Activated CD8-positive, alpha-beta T cell treated with anti-CD3 and anti-CD28 coated beads, Interleukin-2, amount 10 ng/mL, durations not matched to agents 7 days and 5 days (primary cell): ENCODE measurements at places on chromosomes 16 and 17. TPM values are rescaled to one million over a fixed set of nuclear protein-coding genes. Genes with fewer than 3 reads are reported as not detected.

DNA sequence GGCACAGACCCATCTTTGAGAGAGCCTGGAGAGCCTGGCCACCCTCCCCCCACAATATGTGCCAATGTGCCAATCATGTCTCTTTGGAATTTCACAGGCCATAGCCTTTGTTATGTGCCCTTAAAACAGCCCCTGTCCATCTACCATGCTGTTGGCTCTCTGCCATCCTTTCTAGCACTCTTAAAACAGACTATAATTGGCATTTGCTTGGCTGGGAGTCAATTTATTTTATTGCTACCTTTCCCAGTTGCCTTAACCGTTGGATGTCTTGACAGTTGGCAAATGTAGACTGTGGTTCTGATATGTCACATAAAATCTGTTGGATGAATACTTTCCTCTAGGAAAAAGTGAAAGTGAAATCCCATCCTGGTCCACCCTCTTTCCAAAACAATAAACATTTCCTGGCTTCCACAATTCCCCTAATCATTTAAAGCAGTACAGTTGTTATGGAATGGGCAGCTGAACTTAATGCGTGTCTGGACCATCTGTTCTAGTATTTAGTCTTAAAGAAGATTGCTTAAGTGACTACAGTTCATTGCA lies 394.0 kb downstream of the KCNJ2 start:
- no peak overlapping the region for H3K4me3 ChIP-seq
- H3K36me3 ChIP-seq = no peaks in the 10 kb centered on the region
- no peak for DNase-seq
- H3K27ac ChIP-seq = no peak overlapping the region
- H3K27me3 ChIP-seq = no peaks in the 10 kb centered on the region

DNA sequence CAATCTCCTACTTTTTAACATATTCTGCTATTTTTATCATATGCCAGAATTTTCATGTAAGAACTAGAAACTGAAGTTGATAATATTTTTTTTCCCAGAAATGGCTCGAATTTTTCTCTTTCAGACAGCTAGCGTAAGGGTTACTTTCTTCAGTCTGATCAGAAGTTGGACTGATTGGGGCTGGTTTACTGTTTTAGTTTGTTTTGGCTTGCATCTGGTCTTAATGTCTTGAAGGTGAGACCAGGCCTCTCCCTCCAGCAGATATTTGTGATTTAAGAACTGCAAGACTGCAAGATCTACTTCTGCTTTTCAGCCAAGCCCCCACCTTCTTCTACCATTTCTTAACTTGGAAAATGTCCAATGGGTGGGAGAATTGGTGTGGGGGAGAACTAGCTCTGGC lies 266.4 kb downstream of the HAPSTR1 start:
- H3K4me1 ChIP-seq = no peaks in the 10 kb centered on the region
- no peak overlapping the region for H3K27ac ChIP-seq
- DNase-seq = no peak
- no peaks in the 10 kb centered on the region for H3K27me3 ChIP-seq
- H3K4me3 ChIP-seq = no peak overlapping the region

DNA sequence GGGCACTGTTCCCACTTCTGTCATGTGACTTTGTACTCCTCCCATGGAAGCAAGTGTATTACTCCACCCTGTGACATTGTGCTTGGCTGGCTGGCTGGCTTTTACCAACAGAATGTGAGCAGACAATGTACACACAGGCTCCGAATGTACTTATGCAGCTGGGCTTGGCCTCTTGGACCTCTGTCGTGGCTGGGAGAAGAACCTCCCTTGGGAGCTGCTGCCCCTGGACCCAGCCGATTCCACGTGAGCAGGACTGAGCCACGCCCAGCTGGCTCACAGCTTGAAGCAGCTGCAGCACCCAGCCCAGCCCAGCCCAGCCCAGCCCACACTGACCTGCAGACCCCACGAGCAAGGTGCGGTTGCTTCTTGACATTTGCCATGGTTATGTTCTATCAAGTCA lies 177.5 kb downstream of the RBFOX3 start:
- H3K27ac ChIP-seq = no peak overlapping the region
- H3K4me1 ChIP-seq = no peaks in the 10 kb centered on the region
- DNase-seq = no peak
- no peaks in the 10 kb centered on the region for H3K27me3 ChIP-seq
- no peaks in the 10 kb centered on the region for H3K36me3 ChIP-seq
- no peak overlapping the region for H3K4me3 ChIP-seq

GRCh38 chr17:76866774-76867577 lies 1.2 kb upstream of the MGAT5B start:
- no peaks in the 10 kb centered on the region for H3K36me3 ChIP-seq
- no peak for DNase-seq
- peaks cover 26% of the 10 kb centered on the region for H3K27me3 ChIP-seq
- H3K27ac ChIP-seq = no peak overlapping the region

GRCh38 chr17:15920758-15921239 lies 24.1 kb upstream of the ADORA2B start:
- DNase-seq = no peak
- H3K27ac ChIP-seq = no peak overlapping the region
- H3K27me3 ChIP-seq = peaks cover 21% of the 10 kb centered on the region
- no peak overlapping the region for H3K4me3 ChIP-seq
- no peaks in the 10 kb centered on the region for H3K4me1 ChIP-seq

HOXB4 gene
- 6.1 TPM for total RNA-seq

DNA sequence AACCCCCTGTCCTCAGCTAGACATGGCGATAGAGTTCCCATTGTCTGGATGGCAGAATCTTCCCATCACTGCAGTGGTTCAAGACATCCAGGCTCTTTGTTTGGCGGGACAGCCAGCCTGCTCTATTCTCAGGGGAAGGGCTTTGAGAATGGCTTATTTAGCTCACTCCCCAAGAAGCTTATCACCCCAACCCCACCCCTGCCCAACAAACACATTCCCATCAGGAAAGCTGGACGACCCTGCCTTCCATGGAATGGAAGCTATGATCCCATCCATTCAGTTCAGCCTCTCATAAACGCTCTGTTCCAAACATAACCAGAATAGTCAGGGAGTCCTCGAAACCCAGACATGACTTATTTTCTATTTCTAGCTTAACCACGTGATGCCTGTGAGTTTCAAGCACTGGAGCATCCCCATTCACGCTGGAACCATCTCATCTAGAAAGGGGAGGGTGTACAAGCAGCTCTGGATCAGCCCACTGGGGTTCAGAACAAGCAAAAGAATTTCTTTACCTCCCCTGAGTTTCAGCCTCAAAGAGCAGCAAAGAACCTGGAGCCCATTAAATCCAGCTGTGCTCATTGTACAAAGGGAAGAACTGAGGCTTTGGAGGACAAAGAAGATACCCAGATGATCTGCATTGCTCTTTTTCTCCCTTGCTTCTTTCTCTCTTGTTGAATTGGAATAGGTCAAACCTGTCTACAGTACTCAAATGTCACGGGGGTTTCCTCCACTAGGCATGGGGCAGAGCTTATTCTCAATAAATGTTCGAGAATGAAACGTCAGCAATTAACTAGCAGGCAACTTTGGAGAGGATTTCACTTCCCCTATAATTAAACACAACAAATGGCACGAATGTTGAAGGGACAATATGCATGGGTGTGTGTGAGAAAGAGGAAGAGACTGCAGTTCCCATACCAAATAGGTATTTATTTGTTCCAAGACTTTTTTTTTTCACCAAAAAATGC lies 93.1 kb downstream of the XYLT1 start:
- H3K4me3 ChIP-seq = no peak overlapping the region
- DNase-seq = no peak
- H3K27me3 ChIP-seq = no peaks in the 10 kb centered on the region
- H3K4me1 ChIP-seq = peaks cover 68% of the 10 kb centered on the region
- no peak overlapping the region for H3K27ac ChIP-seq
- peaks cover 46% of the 10 kb centered on the region for H3K36me3 ChIP-seq

ELMO3 gene
- total RNA-seq = 8.0 TPM

RBFOX1 gene
- not detected for total RNA-seq

- no peaks in the 10 kb centered on the region for H3K4me1 ChIP-seq
- no peaks in the 10 kb centered on the region for H3K36me3 ChIP-seq
- no peaks in the 10 kb centered on the region for H3K27me3 ChIP-seq
- no peak overlapping the region for H3K27ac ChIP-seq
These were observed 240.0 kb upstream of the IRX5 start for GRCh38 chr16:54690710-54691109.

DNA sequence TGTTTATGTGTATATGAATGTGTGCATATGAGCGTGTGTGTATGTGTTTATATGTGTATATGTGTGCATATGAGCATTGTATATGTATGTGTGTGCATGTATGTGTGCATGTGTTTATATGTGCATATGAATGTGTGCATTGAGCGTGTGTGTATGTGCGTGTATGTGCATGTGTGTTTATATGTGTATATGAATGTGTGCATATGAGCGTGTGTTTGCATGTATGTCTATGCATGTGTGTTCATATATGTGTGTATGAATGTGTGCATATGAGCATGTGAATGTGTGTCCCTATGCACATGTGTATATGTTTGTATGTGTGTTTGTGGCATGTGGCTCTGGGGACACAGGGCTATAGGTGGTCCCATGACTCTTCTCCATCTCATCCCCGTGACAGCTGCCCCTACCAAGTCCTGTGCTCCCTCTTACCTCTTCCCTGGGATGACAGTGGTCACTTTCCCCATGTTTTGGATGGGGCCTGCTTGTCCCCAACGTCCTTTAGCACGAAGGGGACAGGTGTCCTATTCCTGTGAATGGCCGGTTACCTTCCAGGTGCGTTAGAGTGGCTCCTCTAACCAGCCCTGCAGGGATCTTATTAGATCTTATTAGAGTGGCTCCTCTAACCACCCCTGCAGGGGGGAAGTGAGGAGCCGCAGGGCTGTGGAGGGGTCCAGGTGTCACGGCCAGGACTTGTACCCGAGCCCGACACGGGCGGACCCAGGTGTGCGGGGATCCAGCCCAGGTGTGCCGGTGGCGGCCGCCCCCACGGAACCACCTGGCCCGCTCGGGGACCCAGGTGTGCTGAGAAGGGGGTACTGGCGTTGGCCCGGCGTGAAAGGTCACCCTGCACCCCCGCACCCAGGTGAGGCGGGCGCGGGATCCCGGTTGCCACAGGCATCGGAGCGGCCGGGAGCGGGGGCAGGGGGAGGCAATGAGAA lies 105.6 kb downstream of the SEC14L1 start:
- peak overlapping the region; percentile 33 for H3K27ac ChIP-seq
- no peak for DNase-seq
- H3K27me3 ChIP-seq = peaks cover 16% of the 10 kb centered on the region
- H3K36me3 ChIP-seq = no peaks in the 10 kb centered on the region

DNA sequence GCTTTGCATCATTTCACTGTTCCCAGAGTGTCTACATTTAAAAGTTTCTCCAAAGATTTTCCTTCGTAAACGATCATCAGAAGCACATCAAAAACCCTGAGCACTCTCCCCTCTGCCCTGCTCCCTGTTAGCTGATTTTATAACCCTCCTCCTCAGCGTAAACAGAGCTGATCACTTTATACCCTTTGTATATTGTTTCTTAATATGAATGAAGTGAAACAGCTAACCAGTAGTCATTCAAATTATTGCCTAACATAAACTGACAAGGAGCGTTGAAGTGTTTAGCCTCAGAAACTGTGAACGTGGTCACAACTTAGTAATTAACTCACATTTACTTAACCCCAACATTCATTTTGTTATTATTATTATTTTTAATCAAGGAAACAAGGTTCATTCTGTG lies 160.0 kb upstream of the FOXF1 start:
- no peak overlapping the region for H3K27ac ChIP-seq
- H3K27me3 ChIP-seq = peaks cover 7% of the 10 kb centered on the region
- no peak for DNase-seq
- H3K36me3 ChIP-seq = no peaks in the 10 kb centered on the region
- no peak overlapping the region for H3K4me3 ChIP-seq

- H3K36me3 ChIP-seq = no peaks in the 10 kb centered on the region
- H3K27ac ChIP-seq = no peak overlapping the region
- no peak for DNase-seq
- no peaks in the 10 kb centered on the region for H3K27me3 ChIP-seq
These were observed 36.9 kb downstream of the SOCS3 start for GRCh38 chr17:78322858-78323455.

CCL13 gene
- total RNA-seq = not detected

TMEM204 gene
- 35.1 TPM for total RNA-seq

DNA sequence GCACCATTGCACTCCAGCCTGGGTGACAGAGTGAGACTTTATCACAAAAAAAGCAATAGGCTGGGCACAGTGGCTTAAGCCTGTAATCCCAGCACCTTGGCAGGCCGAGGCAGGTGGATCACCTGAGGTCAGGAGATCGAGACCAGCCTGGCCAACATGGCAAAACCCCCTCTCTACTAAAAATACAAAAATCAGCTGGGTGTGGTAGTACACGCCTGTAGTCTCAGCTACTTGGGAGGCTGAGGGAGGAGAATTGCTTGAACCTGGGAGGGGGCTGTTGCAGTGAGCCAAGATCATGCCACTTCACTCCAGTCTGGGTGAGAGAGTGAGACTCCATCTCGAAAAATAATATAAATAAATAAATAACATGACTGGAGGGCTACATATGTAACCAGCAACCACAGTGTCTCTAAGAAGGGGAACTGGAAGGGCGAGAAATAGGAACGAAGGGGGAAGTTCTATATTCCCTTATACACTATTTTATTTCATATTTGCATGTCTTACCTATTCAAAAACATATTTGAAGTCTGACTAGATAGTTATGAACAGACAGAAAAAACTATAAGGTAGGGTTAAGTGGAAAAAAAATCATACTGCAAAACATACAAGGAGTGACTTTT lies 25.9 kb downstream of the MYH11 start:
- no peak for DNase-seq
- no peak overlapping the region for H3K27ac ChIP-seq
- no peaks in the 10 kb centered on the region for H3K36me3 ChIP-seq
- no peak overlapping the region for H3K4me3 ChIP-seq

GRCh38 chr17:17073030-17073564 lies 30.8 kb downstream of the MPRIP start:
- H3K27me3 ChIP-seq = no peaks in the 10 kb centered on the region
- H3K4me1 ChIP-seq = peaks cover 42% of the 10 kb centered on the region
- H3K4me3 ChIP-seq = no peak overlapping the region
- peaks cover 29% of the 10 kb centered on the region for H3K36me3 ChIP-seq
- no peak for DNase-seq

MYH2 gene
- total RNA-seq = not detected

- no peak overlapping the region for H3K4me3 ChIP-seq
- DNase-seq = no peak
- no peak overlapping the region for H3K27ac ChIP-seq
- H3K27me3 ChIP-seq = no peaks in the 10 kb centered on the region
These were observed 71.3 kb downstream of the IL21R start for GRCh38 chr16:27473101-27473900.

MT1F gene
- 25.8 TPM for total RNA-seq

NME2 gene
- total RNA-seq = 502 TPM

- H3K4me3 ChIP-seq = no peak overlapping the region
- H3K4me1 ChIP-seq = peaks cover 66% of the 10 kb centered on the region
- H3K27ac ChIP-seq = peak overlapping the region; percentile 68
These were observed 74.1 kb downstream of the SOCS1 start for GRCh38 chr16:11181899-11182279.
